ENCODE measurements at places on chromosomes 4 and X.

GRCh38 chr4:10186228-10187214, 69.9 kb upstream of the WDR1 start:
- no peak for DNase-seq

GRCh38 chrX:70422851-70423341, at the start of gene GDPD2:
Gene GDPD2, plus strand, starts transcription at chrX:70423314. Its CDS starts 1,671 bp downstream, at chrX:70424985.
- no peak for DNase-seq

DNA sequence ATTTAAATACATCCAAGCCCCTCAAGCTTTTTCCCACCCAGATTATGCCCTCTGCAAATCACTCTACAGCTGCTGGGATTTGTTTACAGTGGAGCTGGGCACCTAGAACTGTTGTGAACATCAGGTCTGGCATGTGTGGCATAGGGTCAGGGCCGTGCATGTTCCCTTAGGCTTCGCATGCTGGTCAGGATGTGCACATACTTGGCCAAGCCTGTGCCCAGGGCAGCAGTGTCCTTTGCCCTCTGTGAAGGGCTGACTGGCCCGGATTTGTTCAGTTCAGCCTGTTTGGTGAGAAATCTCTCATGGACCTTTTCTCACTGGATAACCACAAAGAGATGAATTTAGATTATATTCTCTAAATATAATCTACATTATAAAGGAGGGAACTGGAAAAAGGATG, 471.9 kb downstream of the TRIML1 start:
- no peak for DNase-seq

DNA sequence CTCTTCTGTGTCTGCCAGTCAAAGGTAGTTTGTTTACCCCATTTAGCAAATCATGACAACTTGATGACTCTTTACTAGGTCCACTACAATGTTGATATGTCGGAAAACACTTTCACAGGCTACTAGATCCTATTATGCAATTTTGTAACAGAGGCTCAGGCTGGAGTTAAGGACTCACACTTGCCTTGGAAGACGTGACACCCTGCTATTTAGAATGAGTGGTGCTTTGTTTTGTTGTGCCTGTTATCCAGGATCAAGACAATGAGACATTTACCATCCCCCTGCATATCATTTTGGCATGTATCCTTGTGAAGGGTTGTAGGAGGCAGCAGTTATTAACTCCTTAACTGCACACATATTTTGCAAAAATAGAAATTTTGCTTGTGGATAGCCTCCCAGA, 263.7 kb downstream of the IL1RAPL1 start:
- DNase-seq: no peak

- no peak for DNase-seq
These were observed 541.3 kb upstream of the TENM3 start for GRCh38 chr4:181701894-181702293.

- no peak for DNase-seq
These were observed 328.4 kb upstream of the INTU start for GRCh38 chr4:127304356-127304755.

- DNase-seq: no peak
These were observed 143.9 kb downstream of the PDGFRA start for GRCh38 chr4:54372951-54373350.

DNA sequence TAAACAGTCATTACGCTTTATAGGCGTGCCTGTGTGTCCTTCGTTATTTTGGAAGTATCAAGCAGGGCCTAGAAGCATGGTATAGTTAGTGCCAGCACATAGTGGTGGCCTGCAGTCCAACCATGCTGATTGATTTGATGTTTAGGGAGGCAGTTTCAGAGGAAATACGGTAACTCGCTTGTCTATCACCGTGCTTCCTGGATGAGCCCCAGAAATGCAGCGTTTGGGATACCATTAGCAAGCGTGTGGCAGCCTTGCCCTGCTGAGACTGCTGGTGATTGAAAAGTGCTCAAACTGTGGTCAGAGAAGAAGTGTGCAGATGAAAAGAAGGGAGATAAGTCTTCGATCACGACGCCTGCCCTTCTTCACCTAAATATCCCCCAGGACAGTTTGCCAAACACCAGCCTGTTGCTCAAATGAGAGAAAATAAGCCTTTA, 158.4 kb downstream of the CHIC2 start:
- DNase-seq: no peak

DNA sequence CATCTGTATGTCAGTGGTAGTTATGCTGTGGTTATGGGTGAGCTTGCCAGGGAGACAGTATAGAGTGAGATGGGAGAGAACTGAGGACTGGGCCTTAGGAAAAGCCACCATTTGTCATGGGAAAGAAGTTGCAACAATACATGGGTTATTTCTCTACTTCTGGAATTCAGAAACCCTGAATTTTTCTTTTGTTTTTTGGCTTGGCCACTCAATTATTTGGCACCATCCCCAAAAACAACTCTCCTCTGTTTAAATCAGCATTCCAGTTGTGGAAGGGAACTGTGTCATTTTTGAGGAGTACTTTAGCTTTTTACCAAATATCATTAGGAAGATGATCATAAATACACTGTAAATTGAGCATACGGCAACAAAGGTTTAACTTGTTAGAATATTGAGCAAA, 41.1 kb upstream of the ACSL4 start:
- DNase-seq: no peak

- no peak for DNase-seq
These were observed 979.3 kb downstream of the GLUD2 start for GRCh38 chrX:122026665-122027064.

DNA sequence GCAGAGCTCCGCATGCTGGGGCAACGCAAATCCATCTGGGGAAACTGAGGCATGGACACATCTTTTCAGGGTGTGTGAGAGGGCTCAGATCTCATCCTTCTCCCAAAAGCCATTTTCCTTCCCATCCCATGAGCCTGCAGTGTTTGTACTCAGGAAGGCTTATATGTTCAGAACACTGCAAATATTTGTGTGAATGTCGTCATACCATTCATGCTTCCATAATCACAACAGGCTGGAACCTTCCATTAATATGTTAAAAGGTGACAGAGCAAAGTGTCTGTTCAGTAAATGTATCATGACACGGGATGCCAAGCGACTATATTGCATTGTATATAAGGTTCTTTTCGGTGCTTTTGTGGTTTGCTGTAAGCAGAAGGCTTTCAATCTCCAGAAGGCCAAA, 8.5 kb downstream of the TRIML1 start:
- DNase-seq: no peak

- DNase-seq: no peak
These were observed 186.5 kb downstream of the GABRB1 start for GRCh38 chr4:47217884-47218283.

- DNase-seq: no peak
These were observed 887.1 kb upstream of the AGA start for GRCh38 chr4:178329226-178329872.

GRCh38 chr4:7371210-7371941, 63.4 kb downstream of the PSAPL1 start:
- no peak for DNase-seq

DNA sequence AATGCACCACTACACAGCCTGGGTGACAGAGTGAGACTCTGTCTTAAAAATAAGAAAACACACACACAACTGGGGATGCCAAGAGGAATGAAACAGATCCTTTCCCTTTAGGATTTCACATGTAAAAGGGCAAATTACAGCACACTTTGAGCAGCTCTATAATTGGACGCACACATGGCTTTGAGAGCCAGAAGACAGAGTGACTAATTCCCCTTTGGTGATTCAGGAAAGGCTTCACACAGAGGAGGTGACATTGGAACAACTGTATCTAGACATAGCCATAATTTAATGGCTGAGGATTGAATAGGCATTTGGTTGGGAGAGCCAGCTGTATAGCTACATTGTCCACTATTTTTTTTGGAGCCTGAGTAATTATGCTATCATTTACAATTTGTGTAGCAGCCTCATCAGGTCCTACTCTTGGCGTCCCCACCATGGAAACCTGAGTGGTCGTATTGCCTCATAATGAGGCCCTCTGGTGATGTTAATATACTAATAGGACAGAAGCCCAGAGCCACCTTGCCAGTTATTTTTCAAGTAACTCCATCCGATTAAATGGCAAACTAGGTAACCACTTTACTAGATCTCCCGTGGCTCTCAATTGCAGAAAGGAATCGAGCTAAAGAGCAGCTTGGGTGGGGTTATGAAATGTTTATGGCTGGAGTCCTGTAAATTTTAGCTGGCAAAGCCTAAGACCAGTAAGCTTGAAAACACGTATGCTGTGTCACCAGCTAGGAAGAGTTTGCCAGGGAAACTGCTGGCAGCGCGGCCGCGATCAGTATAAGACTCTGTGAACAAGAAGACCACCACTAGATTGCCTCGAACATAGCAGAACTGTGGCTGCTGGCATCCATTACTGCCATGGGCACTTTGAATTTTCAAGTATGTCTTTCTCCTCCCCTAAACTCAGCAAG, 8.5 kb upstream of the PPEF1 start:
- no peak for DNase-seq

GRCh38 chr4:53161787-53162433, 204.0 kb downstream of the SCFD2 start:
- no peak for DNase-seq
